ENCODE measurements at places on chromosomes 7 and 10.

DNA sequence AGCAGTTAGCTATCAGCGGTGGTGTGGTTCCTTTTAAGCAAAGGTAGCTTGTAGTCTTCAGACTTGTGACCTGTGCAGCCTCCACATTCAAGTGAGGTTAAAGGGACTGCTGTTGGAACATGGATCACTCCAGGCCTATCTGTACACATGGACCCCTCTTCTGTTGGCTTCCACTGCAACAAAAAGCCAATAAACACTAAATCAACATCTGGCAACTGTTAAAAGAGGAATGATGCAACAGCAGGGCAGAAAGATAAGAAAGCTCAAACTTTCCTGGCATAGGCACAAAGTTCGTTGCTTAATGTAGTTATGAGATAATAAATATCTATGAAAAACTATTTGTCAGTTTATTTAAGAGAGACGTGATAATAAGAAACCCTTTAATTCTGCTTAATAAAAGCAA, 4.0 kb upstream of the MINPP1 start:
- no peak for DNase-seq

DNA sequence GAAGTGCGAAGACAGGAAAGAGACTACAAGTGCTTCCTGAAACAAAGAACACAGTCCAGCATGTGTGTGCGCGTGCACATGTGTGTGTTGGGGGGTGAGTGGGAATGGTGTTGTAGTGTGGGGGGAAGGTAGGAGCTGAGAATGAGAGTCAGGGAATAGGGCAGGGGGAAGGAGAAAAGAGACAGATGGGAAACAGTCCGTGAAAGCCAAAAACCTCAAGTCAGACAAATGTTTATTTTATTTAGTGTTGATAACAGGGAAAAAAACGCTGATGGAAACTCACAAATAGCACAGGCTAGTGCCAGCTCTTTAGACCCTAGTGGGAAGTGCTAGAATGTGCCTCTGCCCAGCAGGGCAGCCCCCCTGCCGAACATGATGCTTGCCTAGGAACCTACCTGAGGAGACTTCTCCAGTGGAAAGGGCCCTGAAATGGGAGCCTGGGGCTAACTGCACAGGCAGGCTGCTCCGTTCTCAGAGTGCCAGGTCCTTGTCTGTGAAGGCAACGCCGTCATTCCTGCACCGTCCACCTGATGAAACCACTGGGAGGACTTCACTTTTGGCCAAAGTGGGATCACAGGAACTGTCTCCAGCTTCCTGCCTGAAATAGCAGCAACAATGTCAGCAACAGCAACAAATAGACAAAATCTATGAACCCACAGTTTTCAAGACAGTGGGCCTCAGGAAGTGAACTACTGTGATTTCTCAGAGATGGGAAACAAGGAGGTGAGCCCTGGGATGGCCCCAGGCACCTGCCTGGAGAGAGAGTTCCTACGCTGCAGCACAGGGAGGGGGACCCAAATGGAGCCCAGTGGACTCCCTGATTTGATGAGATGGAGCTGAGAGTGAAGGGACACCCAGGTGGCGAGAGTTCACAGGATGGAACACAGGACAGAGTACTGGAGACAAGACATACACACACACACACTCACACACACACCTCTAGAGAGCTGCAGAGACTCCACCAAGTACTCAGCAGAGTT, 379.7 kb downstream of the RPS24 start:
- no peak for DNase-seq

DNA sequence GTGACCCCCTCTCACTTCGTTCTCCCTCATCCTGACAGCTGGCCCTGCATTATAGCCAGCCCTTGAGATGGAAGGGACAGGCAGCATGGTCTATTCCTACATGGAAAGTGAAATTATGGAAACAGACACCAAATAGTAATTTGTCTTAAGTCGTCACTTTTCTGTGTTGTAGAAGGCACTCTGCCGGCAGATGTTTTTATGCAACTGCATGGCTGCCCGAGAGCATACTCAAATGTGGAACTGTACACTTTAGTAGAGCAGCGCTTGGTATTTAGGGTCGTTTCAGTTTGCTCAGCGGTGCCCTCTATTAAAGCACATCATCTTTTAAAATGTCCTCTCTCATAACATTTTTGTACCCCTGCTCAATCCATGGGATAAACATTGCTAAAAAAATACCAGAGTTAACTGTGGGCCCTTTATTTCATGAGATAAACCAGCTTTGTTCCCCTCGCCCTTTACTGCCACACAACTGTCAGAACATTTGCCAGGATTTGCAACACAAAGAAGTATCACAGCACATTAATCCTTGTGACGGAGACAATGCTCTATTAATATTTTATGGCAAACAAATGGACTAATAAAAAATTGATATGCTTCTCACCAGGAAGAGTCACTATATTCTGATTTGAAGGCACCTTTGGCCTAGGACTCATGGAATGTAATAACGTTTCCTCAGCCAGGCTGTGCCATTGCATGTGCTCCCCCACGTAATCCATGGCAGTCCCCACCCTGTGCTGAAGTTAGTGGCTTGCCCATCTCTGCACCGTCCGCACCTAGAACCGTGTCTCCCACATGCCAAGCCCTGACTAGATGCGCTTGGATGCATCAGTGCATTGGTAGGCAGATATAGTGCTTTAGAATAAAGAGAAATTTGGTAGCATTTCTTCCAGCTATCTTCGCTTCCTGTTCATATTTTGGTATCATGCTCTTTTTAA, 221.3 kb downstream of the PAXIP1 start:
- no peak for DNase-seq

GRCh38 chr10:120184547-120185337, 272.3 kb upstream of the PLPP4 start:
- no peak for DNase-seq

Data from NCI-H2171 treated with DMSO at 0.1 percent for 48 hours (cell line).